A549 (cell line): ENCODE measurements at places on chromosomes 12 and 14. TPM values are rescaled to one million over a fixed set of nuclear protein-coding genes. Genes with fewer than 3 reads are reported as not detected.
A peak's percentile ranks its signal among the peaks of the same experiment; 100 is the strongest.

The TSHR gene
- polyA plus RNA-seq = not detected in 3 replicates

- DNase-seq = no peak
These were observed 347.6 kb downstream of the BMP4 start for GRCh38 chr14:53609009-53609408.

GRCh38 chr14:20757965-20758364 lies 10.2 kb upstream of the EDDM3B start:
- no peak for DNase-seq

- DNase-seq = no peak
These were observed 54.1 kb upstream of the DIO3 start for GRCh38 chr14:101506926-101507835.

The CCDC85C gene
- 29.0 to 38.0 TPM (median 31.4 TPM) in 3 replicates for polyA plus RNA-seq

The POTEG gene
- polyA plus RNA-seq = 0.04 TPM in 1 of 3 replicates, not detected in the others

GRCh38 chr12:87467936-87468335 lies 561.3 kb downstream of the C12orf50 start:
- DNase-seq = no peak

DNA sequence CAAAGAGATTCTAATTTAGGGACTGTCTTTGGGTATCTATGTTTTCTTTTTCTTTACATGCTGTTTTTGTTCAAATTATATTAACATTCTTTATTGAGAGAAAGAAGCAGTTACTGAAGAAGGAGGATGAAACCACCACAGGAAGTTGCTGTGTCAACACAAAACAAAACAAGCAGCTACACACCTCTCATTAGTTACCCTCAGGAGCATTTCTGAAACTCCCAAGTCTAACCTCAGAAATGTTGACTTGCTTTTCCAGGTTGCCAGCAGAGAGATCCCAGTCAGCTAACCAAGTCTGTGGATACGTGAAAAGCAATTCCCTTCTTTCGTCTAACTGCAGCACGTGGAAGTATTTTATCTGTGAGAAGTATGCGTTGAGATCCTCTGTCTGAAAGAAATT lies 33.5 kb downstream of the CLEC1A start:
- DNase-seq = no peak

- DNase-seq = no peak
These were observed 144.4 kb downstream of the SCARB1 start for GRCh38 chr12:124719231-124719630.

GRCh38 chr14:50396631-50397389 lies at the start of gene CDKL1:
TSS of gene CDKL1 (minus strand) at chr14:50396881. CDS start at chr14:50395868, 1,013 bp downstream.
- peak; percentile 43 for DNase-seq
